ENCODE measurements at places on chromosomes 11 and 22. TPM values are rescaled to one million over a fixed set of nuclear protein-coding genes. Genes with fewer than 3 reads are reported as not detected.
A peak's percentile ranks its signal among the peaks of the same experiment; 100 is the strongest.

GRCh38 chr11:2790568-2790921 lies 90.8 kb upstream of the KCNQ1OT1 start:
- DNase-seq: no peak

DNA sequence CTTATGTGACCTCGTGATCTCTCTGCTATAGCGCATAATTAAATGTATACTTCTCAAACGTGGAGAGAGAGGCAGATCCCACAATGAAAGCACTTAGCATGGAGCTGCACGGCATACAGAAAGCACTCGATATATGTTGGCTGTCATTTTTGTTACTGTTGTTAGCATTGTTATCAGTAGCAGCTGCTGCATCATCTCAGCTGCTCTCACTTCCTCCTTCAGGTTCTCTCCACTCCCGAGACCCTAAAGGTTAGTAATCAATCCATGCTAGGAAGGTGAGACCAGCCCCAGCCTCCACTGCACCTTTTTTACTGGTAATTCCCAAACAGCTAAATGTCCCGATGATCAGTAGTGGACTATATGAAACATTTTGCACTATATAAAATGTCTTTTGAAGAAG lies 13.4 kb upstream of the API5 start:
- no peak for DNase-seq

- DNase-seq: no peak
These were observed 8.1 kb upstream of the DGKZ start for GRCh38 chr11:46338988-46339666.

The USP35 gene
- 18.7 TPM for total RNA-seq

The OR2AG1 gene
- total RNA-seq: not detected

DNA sequence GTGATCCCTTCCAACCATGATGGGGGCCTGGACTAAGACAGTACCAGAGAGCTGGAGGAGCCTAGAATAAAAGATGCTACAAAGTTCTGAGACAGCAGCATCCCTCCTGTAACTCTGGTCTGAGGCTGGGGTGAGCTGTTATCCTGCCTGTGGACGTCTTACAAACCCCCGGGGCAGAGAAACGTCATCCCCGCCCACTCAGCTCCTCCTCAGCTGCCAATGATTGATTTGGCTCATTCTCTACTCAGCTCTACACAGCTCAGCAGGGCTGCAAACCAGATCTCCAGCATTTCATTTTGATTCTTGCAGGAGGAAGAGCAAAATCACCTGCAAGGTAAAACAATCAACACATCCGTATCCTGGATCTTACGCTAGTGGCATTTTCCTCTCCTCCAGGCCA lies 55.5 kb downstream of the CSNK2A3 start:
- no peak for DNase-seq

The APLNR gene
- 0.07 TPM for total RNA-seq

DNA sequence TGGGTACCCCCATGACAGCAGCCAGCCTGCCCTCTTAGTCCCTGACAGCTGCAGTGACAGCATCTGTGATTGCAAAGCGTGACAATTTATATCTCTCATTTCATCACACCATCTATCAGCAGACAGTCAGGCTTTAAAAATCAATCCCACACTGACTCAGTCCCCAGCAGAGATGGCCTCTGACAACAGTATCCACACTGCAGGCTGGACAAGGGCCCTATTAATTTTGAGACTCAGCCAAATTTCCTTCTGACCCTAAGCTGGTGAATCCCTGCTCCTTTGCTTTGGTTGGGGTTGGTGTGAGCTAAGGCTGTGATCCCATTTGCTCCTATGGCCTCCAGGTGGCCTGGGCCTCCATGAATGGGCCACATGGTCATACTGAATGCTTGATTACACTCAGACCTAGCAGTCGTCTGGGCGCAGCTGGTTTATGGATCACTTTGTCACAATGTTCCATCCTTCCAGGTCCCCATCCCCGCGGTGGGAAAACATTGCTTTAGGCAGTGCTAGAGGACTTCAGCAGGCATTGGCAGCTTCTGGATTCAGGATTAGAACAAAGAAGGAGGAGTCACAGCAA lies 68.2 kb upstream of the B3GAT1 start:
- DNase-seq: no peak

The MS4A3 gene
- total RNA-seq: not detected

DNA sequence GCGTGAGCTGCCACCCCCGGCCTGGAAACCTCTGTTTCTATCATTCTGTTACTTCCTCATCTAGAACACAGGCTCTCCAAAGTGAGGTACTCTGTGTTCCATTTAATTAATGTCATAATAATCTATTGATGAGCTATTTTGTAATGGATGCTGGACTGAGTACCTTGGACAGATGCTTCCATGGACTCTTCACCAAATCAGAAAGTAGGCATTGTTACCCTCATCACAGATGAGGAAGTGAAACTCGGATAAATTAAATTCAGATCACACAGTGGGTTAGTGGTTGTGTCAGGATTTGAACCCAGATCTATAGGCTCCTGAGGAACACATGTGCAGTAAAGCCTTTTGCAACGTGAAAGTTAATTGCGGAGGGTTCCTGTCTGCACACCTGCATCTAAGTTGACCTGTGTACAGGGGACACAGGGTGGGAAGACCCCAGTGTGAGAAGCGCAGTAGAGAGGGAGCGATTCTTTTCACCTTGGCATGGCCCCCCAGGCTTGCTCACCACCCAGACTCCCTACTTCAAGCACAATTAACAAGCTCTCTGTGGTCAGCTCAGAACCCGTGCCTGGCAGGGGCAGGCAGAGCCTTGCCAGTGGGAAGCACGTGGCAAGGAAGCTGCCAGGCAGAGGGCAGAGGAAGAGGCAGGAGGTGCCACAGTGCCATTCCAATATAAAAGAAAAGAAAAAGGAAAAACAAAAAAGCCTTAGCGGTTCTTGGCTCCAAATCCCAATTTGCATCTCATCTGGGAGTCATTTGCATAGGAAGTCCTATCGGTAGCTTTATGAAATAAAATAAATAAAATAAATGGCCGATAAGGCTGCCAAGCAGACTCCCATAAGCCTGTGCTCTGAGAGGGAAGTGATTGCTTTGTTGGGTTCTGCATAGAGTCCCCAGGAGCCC lies 239.3 kb downstream of the GRIK4 start:
- DNase-seq: no peak

DNA sequence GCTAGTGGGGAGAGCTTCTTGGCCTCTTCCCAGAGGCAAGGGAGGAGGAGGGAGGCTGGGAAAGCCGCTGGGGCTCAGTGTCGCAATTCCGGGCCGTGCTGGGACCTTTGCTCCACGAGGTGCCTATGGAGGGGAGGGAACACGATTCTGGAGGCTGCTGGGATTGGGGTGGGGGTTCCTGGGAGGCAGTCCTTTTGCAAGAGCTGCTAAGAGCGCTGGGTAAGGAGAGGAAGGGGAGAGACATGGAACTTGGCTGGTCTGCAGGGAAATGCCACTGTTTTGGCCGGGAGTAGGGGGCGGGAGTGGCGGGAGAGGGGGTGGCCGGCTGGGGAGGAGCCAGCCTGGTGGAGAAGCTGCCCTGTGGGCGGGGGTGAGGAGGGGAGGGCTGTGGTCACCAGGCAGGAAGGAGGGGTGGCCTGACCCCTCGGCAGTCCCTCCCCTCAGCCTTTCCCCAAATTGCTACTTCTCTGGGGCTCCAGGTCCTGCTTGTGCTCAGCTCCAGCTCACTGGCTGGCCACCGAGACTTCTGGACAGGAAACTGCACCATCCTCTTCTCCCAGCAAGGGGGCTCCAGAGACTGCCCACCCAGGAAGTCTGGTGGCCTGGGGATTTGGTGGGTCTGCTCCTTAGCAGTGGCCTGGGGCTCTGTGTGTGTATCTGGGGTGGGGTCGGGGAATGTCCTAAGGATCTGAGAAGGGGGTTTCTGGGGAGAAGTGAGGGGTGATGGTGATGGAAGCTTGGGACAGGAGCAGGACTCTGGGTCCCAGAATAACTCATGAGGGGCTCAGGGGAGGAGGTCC lies at the start of gene NR1H3:
TSS of gene NR1H3 (plus strand) at position 480 of the 800 bp plus-strand sequence. CDS start 1,221 bp downstream, outside the sequence.
- peak; percentile 53 for DNase-seq

DNA sequence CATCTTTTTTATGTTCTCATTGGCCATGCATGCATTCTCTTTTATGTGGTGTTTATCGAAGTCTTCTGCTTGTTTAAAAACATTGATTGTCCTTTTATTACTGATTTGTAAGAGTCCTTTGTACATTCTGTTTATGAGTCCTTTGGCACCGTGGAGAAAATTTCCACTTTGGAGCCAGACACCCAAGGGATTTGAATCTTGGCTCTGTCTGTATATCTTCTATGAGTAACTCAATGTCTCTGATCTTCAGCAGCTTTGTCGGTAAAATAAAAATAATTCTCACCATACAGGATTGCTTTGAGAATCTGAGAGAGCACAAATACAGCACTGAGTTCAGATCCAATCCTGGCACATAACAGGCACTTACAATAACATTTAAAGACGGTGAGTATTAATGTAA lies 12.8 kb upstream of the SORL1 start:
- no peak for DNase-seq

DNA sequence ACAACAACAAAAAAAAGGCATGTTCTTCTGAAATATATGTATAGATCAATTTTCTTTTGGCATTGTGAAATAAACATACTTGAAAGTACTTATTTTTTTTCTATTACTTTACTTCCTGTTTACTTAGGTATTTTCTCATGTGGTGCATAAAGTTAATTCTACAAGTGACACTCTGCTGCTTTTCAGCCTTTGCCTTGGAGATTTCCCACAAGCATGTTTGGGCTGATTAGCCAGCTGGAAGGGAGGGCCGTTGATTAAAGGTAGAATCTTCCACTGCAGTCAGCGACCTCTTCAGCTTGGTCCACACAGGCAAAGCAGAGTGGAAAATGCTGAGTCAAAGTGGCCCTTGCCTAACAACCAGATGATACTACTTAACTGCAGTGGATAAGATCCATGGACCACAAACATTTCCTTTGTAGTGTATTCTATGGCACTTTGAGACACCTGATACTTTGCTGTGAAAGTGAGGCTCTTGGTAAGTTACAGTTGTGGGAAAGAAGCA lies 176.0 kb downstream of the ARHGAP42 start:
- peak; percentile 99 for DNase-seq

GRCh38 chr11:25943777-25944661 lies 387.9 kb upstream of the ANO3 start:
- no peak for DNase-seq

Data from astrocyte (in vitro differentiated cells and primary cell).